A673 (cell line): ENCODE measurements at places on chromosomes 3 and 15.

DNA sequence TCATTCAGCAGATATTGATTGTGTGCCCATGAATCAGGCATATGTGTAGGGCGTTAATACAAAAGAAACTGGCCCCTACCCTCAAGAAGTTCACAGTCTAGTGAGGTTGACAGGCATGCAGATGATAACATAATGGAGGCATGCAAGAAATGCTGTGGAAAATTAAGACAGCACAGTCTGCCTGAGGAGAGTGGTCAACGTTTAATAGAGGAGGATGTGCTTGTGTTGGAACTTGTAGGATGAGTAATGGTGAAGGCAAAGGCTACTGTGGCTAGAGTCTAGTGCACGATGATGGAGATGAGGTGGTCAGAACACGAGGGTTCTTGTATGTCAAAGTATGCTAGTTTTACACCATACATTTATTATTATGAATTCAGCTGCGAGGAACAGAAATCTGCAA lies 295.7 kb downstream of the SOX2 start:
- DNase-seq, result no peak

DNA sequence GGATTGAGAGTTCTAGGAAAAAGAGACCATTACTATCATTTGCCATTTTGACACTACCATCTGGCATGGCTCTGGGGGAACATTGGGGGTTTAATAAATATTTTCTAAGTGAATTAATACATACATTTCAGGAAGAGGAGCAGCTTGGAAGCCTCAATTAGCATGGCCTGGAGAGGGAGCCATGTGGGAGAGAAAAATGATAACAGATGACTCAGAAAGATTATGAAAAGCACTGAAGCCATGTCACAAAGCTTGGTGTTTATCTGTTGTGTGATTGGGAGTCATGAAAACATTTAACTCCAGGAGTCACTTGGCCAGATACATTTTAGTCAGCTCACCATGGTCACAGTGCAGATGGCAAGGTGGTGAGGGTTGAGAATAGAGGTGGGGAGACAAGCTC lies 121.0 kb downstream of the SSR3 start:
- no peak for DNase-seq

GRCh38 chr15:36050899-36051298 lies 504.9 kb upstream of the DPH6 start:
- DNase-seq, result no peak

DNA sequence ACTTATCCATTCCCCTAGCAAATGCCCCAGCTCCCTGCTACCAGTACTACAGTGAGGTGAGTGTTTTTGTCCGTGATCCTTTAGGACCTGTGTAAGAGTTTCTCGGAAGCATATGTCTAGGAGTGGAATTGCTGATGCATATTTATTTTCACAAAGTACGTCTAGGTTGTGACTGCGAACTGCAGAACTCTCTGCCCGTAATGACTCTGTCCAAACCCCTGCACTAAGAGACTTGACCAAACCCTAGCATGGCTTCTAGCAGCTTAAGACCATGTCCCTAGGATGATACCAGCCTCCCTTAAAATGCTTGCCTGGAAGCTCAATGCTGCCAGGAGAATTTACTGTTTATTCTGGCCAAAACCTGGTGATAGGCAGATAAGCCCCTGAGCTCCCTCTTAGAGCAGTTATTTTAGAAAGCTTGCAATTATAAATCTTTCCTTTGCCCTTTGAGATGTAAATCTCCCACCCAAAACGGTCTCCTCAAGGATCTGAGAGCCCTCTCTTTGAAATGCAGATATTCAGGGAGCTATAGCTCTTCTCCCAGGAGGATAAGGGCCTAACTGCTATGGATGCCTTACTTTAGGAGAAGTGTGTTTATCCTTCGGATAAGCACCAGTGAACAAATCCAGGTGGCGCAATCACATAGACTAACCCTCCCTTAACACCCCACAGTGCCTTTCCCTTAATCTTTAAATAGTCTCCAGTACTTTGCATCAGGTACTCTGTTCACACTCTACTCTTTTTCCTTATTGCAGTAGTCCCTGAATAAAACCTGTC lies 14.7 kb upstream of the CA12 start:
- no peak for DNase-seq

DNA sequence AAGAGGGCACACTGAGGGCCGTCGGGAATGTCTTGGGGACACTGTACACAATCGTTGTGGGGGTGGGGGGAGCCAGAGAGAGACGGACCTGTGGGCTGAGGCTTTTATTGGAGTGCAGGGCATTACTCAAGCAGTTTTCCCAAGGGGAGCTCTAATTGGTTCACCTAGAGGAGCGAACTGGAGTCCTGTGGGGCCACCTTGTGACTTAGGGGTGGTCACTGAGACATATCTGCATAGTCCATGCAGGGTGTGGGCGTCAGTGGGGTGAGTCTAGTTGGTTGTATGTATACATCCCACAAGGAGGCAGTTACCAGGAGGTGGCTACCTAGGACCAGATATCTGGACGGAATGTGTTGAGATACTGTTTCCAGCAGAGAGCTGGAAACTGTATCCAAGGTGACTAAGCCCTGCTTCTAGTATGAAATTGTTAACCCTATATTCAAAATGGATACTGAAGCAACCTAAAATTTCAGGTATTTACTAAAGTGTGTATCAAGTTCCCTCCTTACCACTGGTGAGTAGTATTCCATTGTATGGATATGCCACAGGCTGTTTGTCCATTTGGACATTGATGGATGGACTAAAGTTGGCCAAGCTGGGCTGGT lies 2.6 kb upstream of the PIGZ start:
- no peak for DNase-seq
